ENCODE measurements at places on chromosomes 16 and 17. TPM values are rescaled to one million over a fixed set of nuclear protein-coding genes. Genes with fewer than 3 reads are reported as not detected.

- no peak for DNase-seq
These were observed 4.0 kb downstream of the CA4 start for GRCh38 chr17:60153606-60154390.

Gene CPHXL2
- not detected for total RNA-seq

DNA sequence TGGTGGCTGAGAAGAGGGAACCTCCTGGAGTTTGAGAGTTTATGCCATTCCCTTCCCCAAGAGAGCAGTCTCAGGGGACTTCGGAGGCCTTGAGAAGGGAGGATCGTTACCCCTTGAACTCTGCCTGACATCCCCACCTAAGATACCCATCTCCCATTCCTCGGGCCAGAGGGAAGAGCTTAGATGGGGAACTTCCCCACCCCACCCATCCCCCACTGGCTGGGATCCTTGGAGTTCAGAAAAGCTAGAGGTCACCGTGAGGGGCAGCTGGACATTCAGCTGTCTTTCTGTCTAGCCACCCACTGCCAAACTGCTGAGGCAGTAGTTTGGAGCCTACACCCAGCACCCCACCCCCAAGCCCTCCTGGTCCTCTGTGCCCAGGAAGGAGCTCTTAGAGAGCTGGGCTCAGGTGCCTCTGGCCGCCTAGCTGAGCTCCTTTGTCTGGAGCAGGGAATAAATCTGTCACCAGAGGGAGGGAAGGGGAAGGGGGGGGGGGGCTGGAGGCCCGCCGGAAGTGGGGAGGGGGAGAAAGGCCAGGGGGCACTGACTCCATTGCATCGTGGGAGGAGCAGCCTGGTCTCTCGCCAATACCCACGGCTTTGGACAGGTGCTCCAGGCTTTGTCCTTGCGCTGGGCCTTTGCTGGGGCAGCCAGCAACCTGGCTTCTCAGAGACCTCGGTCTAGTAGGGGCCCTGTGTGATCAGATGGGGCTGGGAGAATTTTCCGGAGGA lies 1.0 kb downstream of the HSD11B2 start:
- no peak for DNase-seq

- DNase-seq, result no peak
These were observed 14.9 kb downstream of the SNF8 start for GRCh38 chr17:48929812-48930165.

Gene IGSF6
- not detected for total RNA-seq

Measured in activated T-cell treated with anti-CD3 and anti-CD28 coated beads, Interleukin-2, amount 50 U/mL, for 4 hours (primary cell).